ENCODE measurements at places on chromosomes 6 and 20. TPM values are rescaled to one million over a fixed set of nuclear protein-coding genes. Genes with fewer than 3 reads are reported as not detected.

Gene RIPPLY2
- not detected for total RNA-seq

Gene JARID2
- 8.4 TPM for total RNA-seq

Gene FAM83D
- total RNA-seq, result 0.49 TPM

Gene TRIM15
- not detected for total RNA-seq

Gene STMND1
- not detected for total RNA-seq

Gene DEFB112
- not detected for total RNA-seq

Gene SLA2
- total RNA-seq, result 0.30 TPM

Gene SIRPA
- 20.9 TPM for total RNA-seq

Gene SOBP
- total RNA-seq, result 16.4 TPM

Gene FAM83B
- 1.8 TPM for total RNA-seq

Gene BTN2A1
- total RNA-seq, result 14.5 TPM

Gene HTR1B
- total RNA-seq, result not detected

Gene SNPH
- total RNA-seq, result 8.5 TPM

Gene SRSF12
- 0.24 TPM for total RNA-seq

Gene MUC22
- 0.14 TPM for total RNA-seq

Gene HLA-E
- 152 TPM for total RNA-seq

Gene SPAG4
- 1.6 TPM for total RNA-seq

Gene ERVFRD-1
- total RNA-seq, result 0.14 TPM

Gene ARHGAP18
- 8.1 TPM for total RNA-seq

Gene PNPLA1
- not detected for total RNA-seq

Gene SLC35F1
- total RNA-seq, result 5.8 TPM

Gene KAT14
- total RNA-seq, result 10.7 TPM

Gene BMP6
- total RNA-seq, result 1.6 TPM

Gene ASIP
- total RNA-seq, result 15.0 TPM

Gene MOXD1
- total RNA-seq, result 3.1 TPM
